Caudate nucleus (tissue), 63 donors: ENCODE measurements at places on chromosomes 2 and 18.

- DNase-seq: no peak
These were observed 107.1 kb downstream of the PIEZO2 start for GRCh38 chr18:11042247-11042646.

GRCh38 chr18:8865934-8866333 is 160.6 kb downstream of the MTCL1 start:
- no peak for DNase-seq

GRCh38 chr2:213202011-213202410 is 50.6 kb upstream of the IKZF2 start:
- no peak for DNase-seq

DNA sequence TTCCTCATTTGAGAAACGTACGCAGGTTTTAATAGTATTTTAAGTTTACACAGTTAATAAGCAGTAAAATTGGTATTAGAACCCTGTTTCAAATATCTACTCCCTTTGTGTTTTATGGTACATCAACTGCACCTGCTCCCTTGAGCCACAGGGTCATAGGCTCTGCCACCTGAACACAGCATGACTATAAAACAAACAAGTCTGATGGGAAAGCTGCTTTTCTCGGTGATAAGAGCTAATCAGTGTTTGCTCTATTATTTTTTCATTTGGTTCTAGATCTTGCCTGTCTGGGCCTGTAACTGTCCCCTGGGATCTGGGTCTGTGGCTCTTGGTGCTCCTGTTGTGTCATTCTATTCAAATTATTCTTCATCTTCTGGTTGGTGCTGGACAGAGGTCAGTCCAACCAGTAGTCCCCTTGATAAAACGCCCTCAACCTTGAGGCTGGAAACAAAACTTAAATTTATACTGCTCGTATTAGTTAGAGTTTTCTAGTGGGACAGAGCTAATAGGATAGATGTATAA is 314.8 kb upstream of the LRP1B start:
- no peak for DNase-seq

GRCh38 chr2:101949304-101949703 is 42.5 kb upstream of the IL1R2 start:
- no peak for DNase-seq

GRCh38 chr2:181575024-181575649 is 81.8 kb downstream of the CERKL start:
- no peak for DNase-seq

DNA sequence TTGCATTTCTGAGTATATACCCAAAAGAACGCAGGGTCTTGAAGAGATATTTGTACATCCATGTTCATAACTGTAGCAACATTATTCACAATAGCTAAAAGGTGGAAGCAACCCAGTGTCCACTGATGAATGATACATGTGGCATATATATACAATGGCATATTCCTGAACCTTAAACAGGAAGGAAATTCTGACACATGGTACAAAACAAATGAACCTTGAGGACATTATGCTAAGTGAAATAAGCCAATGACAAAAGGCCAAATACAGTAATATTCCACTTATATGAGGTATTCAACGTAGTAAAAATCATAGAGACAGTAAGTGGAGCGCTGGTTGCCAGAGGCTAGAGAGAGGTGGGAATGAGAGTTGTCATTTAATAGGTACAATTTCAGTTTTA is 8.1 kb downstream of the AAK1 start:
- DNase-seq: no peak
